Neural crest cell (in vitro differentiated cells): ENCODE measurements at places on chromosomes 6 and 20. TPM values are rescaled to one million over a fixed set of nuclear protein-coding genes. Genes with fewer than 3 reads are reported as not detected.

GRCh38 chr6:37704923-37705238 is 7.2 kb upstream of the MDGA1 start:
- H3K36me3 ChIP-seq = no peaks in the 10 kb centered on the region
- H3K27ac ChIP-seq = peak overlapping the region; percentile 95
- peak overlapping the region; percentile 87 for H3K4me3 ChIP-seq

DNA sequence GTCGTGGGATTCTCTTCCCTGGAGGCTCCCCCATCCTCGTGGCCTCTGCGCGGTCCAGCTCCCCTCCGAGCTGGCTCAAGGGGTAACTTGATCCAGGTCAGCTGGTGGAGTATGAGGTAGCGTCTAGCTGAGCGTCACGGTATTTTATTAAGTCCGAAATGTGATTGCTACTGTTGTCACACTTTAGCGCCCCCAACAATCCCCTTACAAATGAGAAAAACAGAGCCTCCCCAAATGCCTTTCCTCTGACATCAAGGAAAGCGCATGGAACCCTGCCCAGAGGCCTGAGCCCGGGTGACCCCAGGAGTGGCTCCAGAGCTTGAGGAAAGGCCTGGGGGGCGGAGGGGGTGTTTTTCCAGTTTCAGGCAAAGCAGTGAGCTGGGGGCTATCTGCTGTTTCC is 192.4 kb downstream of the ZMYND8 start:
- no peak for DNase-seq
- H3K4me3 ChIP-seq = no peak overlapping the region
- H3K27ac ChIP-seq = no peak overlapping the region
- no peaks in the 10 kb centered on the region for H3K4me1 ChIP-seq
- H3K36me3 ChIP-seq = peaks cover 3% of the 10 kb centered on the region
- no peaks in the 10 kb centered on the region for H3K27me3 ChIP-seq

The SPTLC3 gene
- 0.09 and 0.33 TPM in 2 replicates for total RNA-seq

- H3K27me3 ChIP-seq = no peaks in the 10 kb centered on the region
- DNase-seq = no peak
- no peaks in the 10 kb centered on the region for H3K4me1 ChIP-seq
- no peak overlapping the region for H3K4me3 ChIP-seq
Observed at GRCh38 chr20:4135385-4136077, 120.2 kb upstream of the RNF24 start.
